ENCODE measurements at places on chromosomes 6 and 20.

GRCh38 chr6:29598172-29598747 is 13.3 kb downstream of the OR2H2 start:
- DNase-seq, result no peak

DNA sequence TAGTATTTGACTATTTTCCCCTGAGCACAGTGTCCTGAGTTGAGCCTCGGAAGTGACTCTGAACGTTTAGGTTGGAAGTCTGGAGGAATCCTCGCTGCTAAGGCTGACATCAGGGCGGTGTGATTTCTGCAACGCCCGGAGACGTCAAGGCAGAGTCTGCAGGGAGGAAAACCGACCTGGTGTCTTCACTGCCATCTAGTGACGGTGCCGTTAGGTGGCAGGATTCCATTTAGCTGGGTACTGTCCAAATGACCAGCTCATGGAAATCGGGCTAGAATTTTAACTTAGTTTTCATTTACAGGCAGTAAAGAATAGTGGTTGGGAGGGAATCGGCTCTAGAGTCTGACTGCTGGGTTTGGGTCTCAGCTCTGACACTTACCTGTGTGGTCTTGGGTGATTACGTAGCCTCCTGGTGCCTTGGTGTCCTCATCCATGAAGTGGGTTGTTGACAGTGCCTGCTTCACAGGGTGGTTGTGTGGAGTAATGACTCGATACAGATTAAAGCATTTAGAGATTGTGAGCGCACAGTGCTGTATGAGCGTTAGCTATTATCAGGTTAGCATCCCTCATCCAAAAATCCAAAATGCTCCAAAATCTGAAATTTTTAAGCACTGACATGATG is 35.0 kb downstream of the FOXF2 start:
- peak; percentile 54 for DNase-seq

DNA sequence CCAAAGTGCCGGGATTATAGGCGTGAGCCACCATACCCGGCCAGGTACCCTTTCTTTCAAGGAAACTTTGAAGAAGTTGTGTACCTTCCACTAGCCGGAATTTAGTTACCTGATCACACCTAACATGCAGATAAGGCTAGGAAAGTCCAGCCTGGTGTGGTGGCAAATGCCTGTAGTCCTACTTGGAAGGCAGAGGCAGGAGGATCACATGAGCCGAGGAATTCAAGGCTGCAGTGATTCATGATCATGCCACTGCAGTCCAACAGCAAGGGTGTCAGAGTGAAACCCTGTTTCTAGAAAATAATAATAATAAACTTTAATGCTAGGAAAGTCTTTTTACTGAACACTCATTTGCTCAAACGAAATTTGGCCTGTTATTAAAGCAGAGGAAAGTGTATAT is 21.0 kb downstream of the NFYA start:
- DNase-seq, result no peak

- DNase-seq, result no peak
Observed at GRCh38 chr20:55415567-55416142, 589.7 kb downstream of the CBLN4 start.

All from Calu3 (cell line).